NCI-H187 treated with DMSO at 0.1 percent for 48 hours (cell line): ENCODE measurements at places on chromosomes 12 and 14.
A peak's percentile ranks its signal among the peaks of the same experiment; 100 is the strongest.

- DNase-seq, result no peak
These were observed 62.3 kb downstream of the FOS start for GRCh38 chr14:75340921-75341320.

GRCh38 chr14:74324931-74325361 is 22.2 kb upstream of the ABCD4 start:
- DNase-seq, result no peak

DNA sequence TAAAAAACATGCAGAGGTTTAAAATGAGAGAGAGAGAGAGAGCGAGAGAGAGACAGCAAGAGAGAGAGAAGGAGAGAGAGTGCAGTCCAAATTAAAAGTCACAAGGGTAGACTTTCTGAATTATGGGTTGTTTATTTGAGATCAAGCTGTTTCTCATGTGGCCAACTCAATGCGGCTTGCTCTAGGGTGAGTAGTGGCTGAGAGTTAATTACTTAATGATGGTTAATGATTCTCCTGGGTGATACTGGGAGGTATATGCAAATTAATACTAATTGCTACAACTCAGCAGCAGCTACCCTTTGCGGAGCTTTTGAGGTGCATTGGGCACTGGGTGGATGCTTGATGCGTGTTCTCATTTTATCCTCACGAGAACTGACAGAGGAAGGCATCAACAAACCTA is 122.1 kb upstream of the NOS1 start:
- DNase-seq, result no peak

- DNase-seq, result no peak
These were observed 29.8 kb downstream of the DIO3 start for GRCh38 chr14:101591121-101591520.

DNA sequence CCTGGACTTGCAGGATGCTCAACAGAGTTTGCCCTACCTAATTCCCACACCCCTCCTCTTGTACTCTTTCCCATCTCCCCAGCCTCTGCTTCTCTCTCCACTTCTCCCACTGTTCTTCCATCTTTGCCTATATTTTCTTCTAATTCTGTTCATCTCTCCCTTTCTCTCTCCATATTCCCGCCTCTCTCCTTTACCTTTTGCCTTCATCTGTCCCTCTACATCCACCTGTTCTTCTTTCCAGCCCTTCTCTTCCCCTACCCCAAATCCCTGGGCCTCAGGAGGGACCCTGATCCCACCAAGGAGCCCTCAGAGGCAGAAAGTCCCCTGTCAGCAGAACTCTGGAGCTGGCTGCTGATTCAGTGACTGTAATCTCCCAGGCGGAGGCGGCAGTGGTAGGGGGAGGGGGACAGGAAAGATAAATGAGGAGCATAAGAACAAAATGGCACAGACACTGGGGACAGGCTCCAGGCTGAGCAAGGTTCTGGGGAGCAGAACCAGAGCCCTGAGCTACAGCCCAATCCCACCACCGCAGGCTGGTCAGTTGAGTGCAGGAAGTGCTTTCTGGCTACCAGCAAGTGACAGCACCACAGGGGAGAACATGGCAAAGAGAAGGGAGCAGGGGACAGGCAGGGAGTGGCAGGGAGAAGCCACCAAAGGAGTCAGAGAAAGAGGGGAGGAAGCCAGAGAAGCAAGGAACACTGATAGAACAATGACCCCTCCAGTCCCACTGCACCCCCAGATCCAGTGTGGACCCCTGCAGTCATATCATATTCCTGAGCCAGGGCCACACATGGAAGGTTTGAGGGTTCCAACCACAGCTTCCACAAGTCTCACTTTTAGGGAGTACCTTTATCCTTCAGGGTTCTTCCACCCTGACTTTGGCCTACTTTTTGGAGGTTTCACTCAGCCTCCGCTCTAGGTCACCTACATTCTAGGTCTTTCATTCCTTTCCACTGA is 27.0 kb downstream of the SMUG1 start:
- no peak for DNase-seq

DNA sequence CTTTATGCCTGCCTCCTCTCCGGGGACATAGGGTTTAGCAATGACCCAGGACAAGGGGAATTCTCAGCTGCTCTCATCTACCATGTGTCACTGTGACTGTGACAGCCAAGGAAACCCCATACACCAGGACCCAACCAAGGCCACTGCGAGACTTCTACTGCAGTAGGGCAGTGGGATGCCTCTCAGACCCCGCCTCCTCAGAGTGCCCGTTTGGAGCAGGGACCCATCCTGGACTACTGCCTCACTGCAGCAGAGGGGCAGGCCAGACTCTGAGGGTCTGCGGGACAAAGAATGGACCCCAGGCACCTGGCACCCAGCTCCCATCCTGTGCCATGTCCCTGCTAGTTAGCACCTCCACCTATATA is 71.3 kb upstream of the DDX11 start:
- no peak for DNase-seq

GRCh38 chr12:51147309-51147708 is 25.6 kb downstream of the TFCP2 start:
- DNase-seq, result no peak

DNA sequence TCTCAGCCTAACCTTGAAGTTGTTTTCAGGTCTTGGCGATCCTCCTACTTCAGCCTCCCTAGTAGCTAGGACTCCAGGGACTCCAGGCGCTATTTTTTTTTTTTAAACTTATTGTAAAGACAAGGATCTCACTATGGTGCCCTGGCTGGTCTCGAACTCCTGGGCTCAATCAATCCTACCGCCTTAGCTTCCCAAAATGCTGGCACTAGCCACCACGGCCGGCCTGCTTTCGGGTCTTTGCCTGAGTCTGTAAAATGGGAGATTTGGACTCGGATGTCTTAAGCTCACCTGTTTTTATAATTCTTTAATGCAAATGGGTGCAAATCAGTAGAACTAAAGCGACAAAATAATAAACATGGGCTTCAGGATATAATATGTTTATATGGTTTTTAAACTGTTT is 858 bp upstream of the SYT10 start:
- DNase-seq, result no peak

GRCh38 chr12:129848876-129849275 is 54.9 kb downstream of the TMEM132D start:
- DNase-seq, result no peak

DNA sequence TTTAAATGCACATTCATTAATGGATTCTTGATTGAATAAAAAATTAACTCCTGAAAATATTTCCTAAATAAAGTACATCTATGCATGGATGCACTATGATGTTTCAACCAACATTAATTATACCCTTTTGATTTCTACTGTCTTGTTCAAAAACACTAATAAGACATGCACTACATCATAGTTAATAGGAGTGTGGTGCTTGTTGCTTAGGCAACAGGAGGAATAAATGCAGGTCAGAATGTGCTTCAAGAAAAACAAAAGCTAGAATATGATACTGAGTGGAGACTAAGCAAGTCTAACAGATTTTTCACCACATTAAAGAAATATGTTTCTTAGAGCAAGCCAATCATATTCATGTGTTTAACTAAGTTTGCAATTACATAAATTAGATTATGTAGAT is 495.8 kb upstream of the GARIN6 start:
- DNase-seq, result no peak

DNA sequence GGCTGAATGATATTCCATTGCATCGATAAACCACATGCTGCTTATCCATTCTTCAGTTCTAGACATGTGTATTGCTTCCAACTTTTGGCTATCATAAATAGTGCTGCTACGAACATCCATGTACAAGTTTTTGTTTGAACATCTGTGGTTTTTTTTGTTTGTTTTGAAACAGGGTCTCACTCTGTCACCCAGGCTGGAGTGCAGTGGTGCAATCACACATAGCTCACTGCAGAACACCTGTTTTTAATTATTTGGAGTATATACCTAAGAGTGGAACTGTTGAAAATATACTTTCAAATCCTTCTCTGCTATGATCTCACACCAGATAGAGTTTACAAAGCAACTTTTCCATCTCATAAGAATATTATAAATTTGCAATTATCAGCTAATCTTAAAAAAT is 124.2 kb downstream of the TTC7B start:
- no peak for DNase-seq

GRCh38 chr12:62520361-62520760 is 53.7 kb downstream of the MON2 start:
- DNase-seq, result no peak

DNA sequence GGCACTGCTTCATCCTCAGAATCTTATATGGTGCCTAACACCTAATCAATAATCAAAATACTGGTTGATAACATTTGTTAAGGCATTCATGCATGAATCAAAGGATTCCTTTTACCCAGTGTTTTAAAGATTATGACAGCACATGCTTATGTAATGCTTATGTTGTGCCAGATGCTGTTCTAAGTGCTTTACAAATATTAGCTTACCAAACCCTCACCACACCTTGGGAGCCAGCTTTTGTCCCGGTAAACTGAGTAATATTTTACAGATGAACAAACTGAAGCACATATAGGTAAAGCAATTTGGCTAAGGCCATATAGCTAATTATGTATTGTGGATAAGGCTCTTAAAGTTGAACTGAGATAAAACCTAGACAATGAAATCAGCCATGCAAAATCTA is 209.2 kb downstream of the ALX1 start:
- peak; percentile 3 for DNase-seq

DNA sequence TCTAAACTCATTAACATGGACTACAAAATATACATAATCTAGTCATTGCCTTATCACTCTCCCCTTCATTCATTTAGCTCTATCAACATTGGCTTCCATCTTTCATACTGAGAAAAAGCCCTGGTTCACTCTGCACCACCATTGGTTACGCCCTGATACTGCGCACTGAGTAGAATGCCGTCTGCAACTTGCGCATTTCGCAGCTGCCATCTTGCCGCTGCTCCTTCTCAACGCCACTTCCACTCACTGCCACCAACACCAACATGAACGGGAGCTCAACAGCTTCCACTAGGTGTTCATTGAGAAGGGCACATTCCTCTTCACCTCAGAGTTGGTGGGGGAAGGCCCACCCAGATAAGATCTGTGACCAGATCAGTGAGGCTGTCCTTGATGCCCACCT is 71.3 kb downstream of the EEA1 start:
- DNase-seq, result no peak

GRCh38 chr12:115953450-115953849 is 324.0 kb downstream of the MED13L start:
- no peak for DNase-seq

GRCh38 chr12:116346741-116347140 is 69.2 kb upstream of the MED13L start:
- DNase-seq, result no peak

- no peak for DNase-seq
These were observed 27.1 kb downstream of the GALNT4 start for GRCh38 chr12:89497467-89497866.

DNA sequence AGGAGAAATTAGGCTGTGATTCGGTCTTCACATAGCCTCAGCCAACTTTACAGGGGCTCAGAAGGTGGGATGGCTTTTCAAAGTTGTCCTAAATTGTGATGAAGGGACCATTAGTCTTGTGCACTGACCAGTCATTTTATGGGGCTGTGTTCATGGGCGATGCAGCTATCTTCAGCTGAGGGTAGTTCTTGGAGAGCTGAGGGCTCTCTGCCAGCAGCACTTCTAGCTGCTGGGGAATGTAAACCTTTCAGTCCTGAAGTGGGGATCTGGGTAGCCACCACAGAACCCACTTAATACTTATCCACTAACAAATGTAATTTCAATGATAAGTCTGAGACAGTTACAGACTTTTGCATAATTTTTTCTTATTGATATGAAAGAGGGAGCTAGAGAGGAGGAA is 270.6 kb downstream of the AEBP2 start:
- no peak for DNase-seq

DNA sequence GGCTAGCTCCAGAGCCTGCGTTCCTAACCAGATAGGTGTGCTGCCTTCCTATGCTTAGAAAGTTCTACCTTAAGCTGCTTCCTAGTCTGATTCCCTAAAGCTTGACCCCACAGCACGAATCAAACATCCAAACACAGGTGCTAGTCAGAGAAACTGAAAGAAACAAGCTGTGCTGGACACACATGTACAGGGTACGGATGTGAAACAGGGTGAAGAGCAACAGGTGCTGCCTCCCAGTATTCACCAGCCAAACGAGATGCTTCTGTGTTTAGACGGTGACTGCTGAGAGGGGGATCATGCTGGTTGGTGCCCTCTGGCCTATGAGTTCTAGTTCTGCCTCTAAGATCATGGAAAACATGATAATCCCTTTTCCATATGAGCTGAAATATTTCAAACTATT is 105.3 kb downstream of the GRIP1 start:
- no peak for DNase-seq

- DNase-seq, result no peak
These were observed 114.1 kb downstream of the PAPOLA start for GRCh38 chr14:96616161-96616721.

- no peak for DNase-seq
These were observed 450.4 kb downstream of the LRFN5 start for GRCh38 chr14:42057111-42057510.

GRCh38 chr12:129819391-129819790 is 84.4 kb downstream of the TMEM132D start:
- DNase-seq, result no peak

- DNase-seq, result no peak
These were observed 120.7 kb downstream of the HECTD4 start for GRCh38 chr12:112261559-112261958.

GRCh38 chr14:61570549-61571290 is 124.6 kb upstream of the HIF1A start:
- peak; percentile 73 for DNase-seq

- DNase-seq, result no peak
These were observed 3.5 kb upstream of the P2RX7 start for GRCh38 chr12:121128908-121129810.

- no peak for DNase-seq
These were observed 815.7 kb downstream of the NRXN3 start for GRCh38 chr14:78985668-78986381.

DNA sequence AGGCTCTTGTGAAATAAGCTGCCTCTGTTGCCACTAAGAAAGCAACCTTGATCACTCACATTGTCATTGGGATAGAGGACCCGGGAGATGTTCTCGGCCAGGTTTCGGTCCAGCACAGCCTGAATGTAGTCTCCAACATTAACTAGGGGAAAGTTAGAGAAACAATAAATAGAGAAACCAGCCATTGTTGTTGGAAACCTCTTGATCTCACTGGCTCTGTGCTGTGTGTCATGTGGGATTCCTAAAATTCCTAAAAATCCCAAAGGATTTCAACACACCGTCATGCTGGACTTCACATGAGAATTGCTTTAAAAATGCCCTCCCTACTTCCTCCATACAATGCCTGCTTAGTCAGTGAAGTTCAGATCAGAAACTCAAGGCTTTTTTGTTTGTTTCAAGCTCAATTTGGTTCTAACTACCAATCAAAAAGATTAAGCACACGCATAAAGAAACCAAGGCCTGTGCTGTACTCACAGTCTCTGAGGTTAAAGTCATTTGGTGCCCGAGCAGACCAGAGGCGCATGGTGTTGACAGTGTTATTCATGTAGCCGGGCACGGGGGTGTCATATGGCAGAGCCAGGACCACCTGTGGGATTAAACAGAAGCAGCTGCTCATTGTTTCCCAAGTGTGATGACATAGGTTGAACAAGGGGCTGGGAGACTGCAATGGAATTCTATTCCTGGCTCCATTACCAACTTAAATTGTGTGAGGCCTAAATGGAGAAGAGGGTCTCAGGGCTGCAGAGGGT is 23.6 kb downstream of the PYGL start:
- DNase-seq, result no peak
